GM12864 (cell line): ENCODE measurements at places on chromosomes 6 and 20.

DNA sequence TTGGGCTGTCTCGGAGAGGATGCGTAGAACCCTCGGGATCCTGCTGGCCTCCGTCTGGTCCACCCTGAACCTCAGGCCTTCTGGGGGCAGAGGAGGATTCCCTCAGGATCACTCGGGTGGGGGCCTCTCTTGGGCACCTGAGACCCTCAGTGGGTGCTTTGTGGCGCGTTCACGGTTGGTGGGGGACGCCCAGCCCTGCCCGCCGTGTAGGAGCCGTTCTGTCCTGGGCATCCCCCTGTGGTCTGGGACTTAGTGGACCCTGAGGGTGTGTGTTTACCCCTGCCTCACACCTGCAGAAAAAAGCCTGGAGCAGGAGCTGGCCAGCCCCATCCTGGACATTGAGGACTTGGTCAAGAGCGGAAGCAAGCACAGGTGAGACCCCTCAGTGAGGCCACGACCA, 7.6 kb downstream of the RTEL1 start:
- DNase-seq: no peak

GRCh38 chr6:105992315-105992961, 93.7 kb upstream of the PRDM1 start:
- DNase-seq: peak; percentile 68

DNA sequence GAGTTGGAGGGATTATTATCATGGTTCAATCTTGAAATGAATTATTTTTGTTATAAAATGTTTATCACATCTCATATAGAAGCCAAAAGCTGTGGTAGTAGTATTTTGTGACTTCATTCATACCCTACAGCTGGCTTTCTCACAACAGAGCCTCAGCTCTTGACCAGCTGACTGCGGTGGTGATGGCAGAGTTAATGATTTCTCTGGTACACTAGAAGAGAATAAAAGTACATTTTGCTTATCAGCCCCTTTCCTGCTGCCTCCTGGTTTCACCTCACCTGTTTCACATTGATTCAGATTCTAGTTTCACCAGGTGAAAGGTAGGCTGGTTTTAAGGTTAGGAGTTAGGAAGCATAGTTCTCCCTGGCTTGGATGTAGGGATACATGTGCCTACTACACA, 55.7 kb downstream of the AFG1L start:
- DNase-seq: no peak

GRCh38 chr6:27582928-27583725, 110.2 kb upstream of the ZNF184 start:
- DNase-seq: no peak

DNA sequence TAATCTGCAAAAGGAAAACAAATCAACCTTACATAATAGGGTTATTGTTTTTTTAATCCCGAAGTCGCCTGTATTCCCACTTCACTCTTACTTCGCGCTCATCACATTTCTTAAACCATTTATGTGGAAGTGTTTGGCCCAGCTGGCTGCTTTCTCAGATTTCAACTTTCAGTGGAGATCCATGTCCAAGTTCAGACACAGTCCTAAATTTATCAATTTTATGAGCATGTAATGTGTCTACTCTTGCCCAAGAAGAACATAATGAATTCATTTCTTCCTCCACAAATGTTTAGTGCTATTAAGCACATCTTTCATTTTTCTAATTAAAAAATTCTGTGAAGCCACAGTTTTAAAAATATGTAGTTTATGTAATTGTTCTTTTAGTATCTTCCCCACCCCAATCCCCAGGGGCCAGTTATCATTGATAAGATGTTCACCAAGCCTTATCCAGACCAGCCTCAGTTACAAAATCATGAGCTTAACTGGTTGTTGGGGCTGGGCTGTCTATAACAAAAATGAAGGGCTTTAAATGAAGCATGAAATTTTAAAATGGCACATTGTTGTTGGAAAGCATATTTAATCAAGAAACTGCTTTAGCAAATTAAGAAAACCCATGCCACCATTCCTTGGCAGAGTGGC, 151.7 kb downstream of the UST start:
- DNase-seq: no peak

- no peak for DNase-seq
These were observed 265.8 kb upstream of the TCF21 start for GRCh38 chr6:133623065-133623464.

- DNase-seq: no peak
These were observed 542 bp downstream of the USP49 start for GRCh38 chr6:41894366-41895299.

DNA sequence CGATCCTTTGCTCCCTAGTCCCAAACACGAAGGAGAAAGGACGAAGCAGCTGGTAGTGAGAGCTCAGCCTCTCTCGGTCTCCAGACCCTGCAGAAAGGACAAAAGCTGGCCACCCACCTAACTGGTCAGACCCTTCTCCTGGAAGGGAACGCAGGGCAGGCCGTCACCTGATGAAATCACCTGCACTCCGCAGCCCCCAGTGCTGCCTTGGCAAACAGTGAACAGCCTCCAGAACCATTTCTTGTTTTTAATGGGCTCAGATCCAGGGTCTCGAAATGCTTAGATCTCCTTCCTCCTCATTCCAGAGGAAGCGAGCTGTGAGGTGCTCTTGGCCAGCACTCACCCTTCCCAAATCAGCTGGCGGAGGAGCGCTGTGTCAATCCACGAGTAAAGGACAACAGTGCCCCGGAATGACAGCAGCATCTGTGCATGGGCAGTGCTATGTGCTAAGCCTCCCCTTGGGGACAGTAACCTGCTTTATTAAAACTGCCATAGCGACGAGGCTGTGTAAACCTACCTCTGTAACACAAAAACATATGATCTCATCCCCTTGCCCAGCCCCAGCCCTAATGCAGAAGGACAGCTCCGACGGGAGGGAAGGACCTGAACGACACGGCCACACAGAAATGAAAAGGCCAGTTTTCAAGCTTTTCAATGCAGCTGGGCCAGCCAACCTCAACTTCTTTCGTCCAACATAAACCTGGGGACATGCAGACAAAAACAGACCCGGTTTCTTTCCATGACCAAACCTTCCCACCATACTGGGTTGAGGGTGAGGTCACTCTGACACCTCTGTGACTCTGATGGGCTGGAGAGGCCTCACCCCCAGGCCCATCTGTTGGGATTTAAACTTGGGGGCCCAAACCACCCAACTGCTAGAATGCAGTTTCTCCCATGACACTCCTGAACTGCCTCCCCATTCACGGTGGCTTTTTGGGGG, 43.3 kb downstream of the SULF2 start:
- no peak for DNase-seq
